ENCODE measurements at places on chromosomes 1 and 21.

DNA sequence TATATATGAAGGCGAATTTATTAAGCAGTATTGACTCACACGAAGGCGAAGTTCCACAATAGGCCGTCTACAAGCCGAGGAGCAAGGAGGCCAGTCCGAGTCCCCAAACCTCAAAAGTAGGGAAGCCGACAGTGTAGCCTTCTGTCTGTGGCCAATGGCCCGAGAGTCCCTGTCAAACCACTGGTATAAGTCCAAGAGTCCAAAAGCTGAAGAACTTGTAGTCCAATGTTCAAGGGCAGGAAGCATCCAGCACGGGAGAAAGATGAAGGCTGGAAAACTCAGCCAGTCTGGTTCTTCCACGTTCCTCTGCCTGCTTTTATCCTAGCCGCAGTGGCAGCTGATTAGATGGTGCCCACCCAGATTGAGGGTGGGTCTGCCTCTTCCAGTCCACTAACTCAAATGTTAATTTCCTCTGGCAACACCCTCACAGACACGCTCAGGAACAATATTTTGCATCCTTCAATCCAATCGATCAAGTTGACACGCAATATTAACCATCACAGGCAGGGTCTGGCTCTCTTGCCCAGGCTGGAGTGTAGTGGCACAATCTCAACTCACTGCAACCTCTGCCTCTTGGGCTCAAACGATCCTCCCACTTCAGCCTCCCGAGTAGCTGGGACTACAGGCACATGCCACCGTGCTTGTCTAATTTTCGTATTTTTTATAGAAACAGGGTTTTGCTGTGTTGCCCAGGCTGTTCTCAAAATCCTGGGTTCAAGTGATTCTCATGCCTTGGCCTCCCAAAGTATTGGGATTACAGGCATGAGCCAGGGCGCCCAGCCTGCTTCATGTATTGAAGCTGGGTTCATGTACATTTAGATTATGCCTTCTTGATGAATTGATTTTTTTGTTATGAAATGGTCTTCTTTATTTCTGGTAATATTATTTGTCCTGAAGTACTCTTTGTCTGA lies 85.3 kb downstream of the DHRS3 start:
- H3K27ac ChIP-seq: no peak overlapping the region
- DNase-seq: no peak

DNA sequence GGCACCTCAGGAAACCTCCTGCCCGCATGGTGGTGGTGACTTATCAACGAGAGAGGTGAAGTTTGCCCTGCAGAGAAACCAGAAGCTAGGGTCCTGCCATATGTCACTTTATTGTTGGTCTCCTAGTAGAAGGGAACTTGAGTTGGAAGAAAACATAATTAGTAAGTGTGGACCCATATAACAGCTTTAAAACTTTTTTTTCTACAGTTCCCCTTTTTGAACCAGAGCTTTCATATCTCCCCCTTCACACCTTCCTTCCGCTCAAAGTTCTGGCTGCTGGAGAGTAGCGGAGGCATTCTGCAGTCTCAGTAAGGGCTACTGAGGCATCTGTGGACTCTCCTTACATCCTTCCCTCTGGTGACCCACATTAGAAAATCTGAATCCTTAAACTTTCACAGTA lies 48.9 kb downstream of the PHC2 start:
- H3K4me1 ChIP-seq: peaks cover 15% of the 10 kb centered on the region
- no peaks in the 10 kb centered on the region for H3K27me3 ChIP-seq
- no peak overlapping the region for H3K27ac ChIP-seq
- H3K36me3 ChIP-seq: no peaks in the 10 kb centered on the region
- DNase-seq: no peak

DNA sequence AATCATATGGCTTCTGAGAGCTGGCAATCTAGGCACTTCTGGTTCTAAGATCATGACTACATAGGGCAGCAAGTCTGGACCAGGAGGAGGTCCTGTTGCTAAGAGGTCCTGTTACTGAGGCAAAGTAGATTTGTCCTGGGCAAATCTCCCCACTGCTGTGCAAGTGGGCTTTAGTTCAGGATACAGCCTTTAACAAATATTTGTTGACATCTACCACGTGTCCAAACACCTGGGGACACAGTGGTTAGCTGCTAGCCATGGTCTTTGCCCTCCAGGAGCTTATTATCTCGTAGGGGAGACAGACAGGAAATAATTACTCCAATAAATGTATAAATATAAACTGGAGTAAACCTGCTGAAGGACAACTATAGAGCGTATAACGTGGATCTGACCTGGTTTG lies 3.2 kb downstream of the CGN start:
- H3K27ac ChIP-seq: peak overlapping the region; percentile 83
- no peak for DNase-seq
- no peaks in the 10 kb centered on the region for H3K36me3 ChIP-seq
- H3K4me1 ChIP-seq: peaks cover 47% of the 10 kb centered on the region

DNA sequence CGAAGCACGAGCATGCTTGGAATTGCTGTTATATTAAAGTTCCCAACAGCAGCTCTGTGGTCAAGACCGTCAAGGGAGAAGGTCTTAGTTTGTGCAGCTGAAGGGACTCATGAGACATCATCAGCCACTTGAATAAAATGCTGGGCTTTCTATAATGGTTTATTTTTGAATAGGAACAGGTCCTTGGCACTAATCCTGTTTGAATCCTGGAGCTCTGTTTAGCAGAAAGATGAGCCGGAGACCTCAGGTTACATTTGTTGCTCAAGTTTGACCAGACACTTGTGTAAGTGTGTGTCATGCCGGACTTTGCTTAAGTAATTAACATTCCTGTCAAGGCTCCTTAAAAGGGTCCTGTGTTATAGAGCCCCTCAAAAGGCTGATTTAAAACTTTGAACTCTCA lies 186.5 kb downstream of the ROR1 start:
- no peak for DNase-seq
- H3K4me1 ChIP-seq: no peaks in the 10 kb centered on the region
- H3K36me3 ChIP-seq: no peaks in the 10 kb centered on the region
- no peak overlapping the region for H3K27ac ChIP-seq

GRCh38 chr1:22259551-22260282 lies 116.8 kb upstream of the WNT4 start:
- H3K4me3 ChIP-seq: no peak overlapping the region
- H3K27me3 ChIP-seq: no peaks in the 10 kb centered on the region
- peaks cover 31% of the 10 kb centered on the region for H3K4me1 ChIP-seq
- H3K27ac ChIP-seq: peak overlapping the region; percentile 44
- no peaks in the 10 kb centered on the region for H3K36me3 ChIP-seq

DNA sequence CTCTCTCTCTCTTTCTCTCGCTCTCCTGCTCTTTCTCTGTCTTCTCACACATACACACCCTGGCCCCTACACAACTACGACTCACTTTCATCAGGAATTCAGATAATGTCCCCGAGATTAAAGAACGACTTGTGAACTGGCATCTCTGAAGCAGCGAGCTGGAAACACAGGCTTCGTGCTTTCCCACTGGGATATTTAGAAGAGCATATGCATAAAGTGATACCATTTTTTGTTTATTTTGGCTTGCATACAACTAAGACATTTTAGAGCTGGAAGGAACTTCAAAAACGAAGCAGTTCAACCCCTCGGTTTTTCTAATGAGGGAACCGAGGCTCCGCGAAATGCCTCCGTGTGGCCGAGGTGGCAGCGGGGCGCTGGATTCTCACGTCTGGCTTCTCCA lies 88.6 kb downstream of the ZBTB18 start:
- H3K36me3 ChIP-seq: no peaks in the 10 kb centered on the region
- H3K4me3 ChIP-seq: no peak overlapping the region
- H3K27ac ChIP-seq: no peak overlapping the region
- no peaks in the 10 kb centered on the region for H3K27me3 ChIP-seq
- H3K4me1 ChIP-seq: no peaks in the 10 kb centered on the region

DNA sequence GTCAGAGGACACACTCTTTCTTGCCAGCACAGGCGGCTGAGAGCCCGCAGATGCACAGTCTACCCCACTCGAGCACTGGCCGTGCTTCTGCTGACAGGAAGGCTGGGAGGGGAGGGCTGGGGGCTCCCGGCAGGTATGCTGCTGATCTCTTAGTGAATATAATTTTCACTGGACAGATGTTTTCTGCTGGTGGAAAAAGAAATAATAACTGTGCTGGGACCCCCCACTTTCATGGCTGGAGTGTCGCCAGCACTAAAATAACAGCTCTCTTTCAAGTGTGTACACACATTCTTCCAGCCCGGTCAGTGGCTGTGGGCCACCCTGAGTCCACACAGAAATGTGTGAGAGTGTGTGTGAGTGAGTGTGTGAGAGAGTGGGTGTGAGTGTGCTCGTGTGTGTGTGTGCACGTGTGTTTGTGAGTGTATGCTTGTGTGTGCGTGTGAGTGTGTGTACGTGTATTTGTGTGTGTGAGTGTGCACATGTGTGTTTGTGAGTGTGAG lies 167.7 kb upstream of the USP24 start:
- H3K36me3 ChIP-seq: no peaks in the 10 kb centered on the region
- H3K4me1 ChIP-seq: no peaks in the 10 kb centered on the region
- no peak overlapping the region for H3K4me3 ChIP-seq
- no peaks in the 10 kb centered on the region for H3K27me3 ChIP-seq

DNA sequence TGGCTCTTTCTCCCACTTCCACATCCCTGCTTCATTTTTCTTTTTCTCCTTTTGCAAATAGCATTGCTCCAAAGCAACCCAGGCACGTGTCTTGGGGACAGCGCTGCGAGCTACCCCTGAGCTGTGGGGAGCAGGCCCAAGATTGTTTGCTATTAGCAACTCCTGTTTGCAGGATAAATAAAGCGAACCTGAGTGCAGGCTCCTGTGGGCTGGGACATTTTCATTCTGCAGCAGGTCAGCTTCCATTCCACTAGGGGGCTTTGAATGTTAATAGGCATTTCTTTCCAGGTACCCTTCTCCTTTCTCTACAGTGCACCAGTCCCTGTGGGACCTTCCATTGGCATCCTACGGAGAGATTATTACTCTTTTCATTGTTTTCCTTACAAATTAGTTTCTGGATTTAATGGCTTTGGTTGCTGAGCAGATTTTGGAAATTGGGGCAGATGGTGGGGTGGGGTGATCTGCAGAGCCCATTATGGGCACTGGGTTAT lies 54.0 kb downstream of the OLFML3 start:
- H3K36me3 ChIP-seq: no peaks in the 10 kb centered on the region
- no peaks in the 10 kb centered on the region for H3K27me3 ChIP-seq
- no peak overlapping the region for H3K27ac ChIP-seq
- H3K4me3 ChIP-seq: no peak overlapping the region
- DNase-seq: no peak

DNA sequence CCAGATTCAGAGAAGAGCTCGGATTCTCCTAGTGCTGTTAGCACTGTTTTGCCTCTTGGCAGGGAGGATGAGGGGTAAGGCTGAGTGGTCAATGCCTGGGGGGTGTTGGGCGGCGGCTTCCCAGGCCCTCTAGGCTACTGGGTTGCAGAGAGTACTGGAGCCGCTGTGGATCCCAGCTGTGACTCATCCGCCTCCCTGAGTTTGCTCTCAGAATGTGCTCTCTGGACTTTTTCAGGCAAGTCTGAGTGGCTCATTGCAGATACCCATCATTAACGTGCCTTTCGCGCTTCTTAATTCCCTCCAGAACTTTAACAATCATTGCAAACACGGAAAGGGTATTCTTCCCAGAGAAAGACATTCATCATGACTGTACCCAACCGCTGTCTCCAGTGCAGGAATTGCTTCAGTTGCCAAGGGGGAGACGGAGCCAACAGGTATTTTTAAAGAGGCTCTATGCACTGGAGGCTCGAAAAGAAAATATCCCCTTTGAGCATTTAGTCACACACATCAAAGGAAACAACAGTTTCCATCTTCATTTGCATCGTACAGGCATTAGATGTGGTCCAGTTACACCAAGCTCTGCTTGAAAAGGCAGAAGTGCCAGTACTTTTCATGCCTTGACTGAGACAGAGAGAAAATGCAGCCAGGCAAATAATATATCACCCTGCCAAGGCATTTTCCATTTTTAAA lies 14.4 kb upstream of the CAMTA1 start:
- peaks cover 25% of the 10 kb centered on the region for H3K4me1 ChIP-seq
- no peak for DNase-seq
- no peaks in the 10 kb centered on the region for H3K27me3 ChIP-seq
- H3K36me3 ChIP-seq: no peaks in the 10 kb centered on the region
- no peak overlapping the region for H3K27ac ChIP-seq

DNA sequence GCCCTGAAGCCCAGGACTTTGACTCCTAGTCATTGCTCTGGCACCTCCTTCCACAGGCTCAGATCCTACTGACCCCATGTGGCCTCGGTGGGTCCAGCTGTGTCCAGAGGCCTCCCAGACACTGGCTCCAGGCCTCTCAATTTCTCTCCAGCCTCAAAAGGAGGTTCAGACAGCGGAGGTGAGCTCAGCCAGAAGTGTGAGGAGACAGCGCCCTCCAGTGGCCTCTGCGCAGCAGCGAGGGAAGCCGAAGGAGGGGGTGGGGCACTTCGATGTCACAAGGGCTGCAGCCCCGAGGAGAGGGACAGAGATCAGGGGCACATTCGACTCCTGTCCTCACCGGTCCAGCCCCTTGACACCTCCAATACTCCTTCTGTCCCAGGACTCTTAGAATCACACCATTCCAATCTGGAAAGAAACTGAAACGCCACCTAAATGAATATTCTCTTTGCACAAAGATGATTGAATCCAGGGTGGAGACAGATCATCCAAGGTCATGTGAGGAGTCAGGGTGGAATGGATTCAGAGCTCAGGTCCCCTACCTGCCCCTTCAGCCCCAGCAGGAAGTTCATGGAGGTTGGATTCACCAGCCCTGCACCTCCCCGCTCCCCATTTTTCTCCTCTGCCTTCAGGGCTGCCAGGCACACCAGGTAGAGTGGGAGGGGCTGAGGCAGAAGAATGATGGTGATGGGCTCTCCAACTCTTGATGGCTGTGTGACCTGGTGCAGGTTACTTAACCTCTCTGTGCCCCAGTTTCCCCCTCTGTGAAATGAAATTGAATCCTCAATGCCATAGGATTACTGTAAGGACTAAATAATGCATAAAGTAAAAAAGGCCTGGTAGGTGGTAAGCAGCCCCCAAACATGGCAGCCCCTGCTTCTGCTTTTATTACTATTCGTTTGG lies 34.8 kb upstream of the ZBTB40 start:
- no peak overlapping the region for H3K4me3 ChIP-seq
- DNase-seq: no peak
- H3K27me3 ChIP-seq: no peaks in the 10 kb centered on the region

- H3K4me3 ChIP-seq: no peak overlapping the region
- no peak overlapping the region for H3K27ac ChIP-seq
- no peaks in the 10 kb centered on the region for H3K27me3 ChIP-seq
- H3K4me1 ChIP-seq: peaks cover 2% of the 10 kb centered on the region
Measured at GRCh38 chr1:166865926-166866325, 10.1 kb downstream of the TADA1 start.

DNA sequence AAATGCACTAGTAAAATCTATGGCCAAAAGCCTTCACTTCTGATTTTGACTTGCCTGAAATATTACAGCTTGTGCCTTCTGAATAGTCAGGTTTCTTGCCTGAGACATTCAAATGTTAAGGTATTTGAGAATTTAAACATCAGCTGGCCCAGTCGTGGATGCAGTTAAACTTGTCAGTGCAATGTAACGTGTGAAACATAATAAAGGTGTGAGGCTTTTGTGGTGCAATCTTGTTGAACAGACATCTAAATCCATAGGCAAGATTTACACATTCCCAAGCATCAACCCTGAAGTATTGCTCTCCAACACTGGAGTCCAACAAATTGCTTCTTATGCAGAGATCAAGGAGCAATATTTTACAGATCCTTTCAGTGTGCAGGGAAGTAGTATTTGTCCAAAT lies 4.4 kb downstream of the CCN1 start:
- no peak for DNase-seq
- H3K27me3 ChIP-seq: no peaks in the 10 kb centered on the region
- H3K4me1 ChIP-seq: no peaks in the 10 kb centered on the region
